ENCODE measurements at places on chromosomes 4 and X. TPM values are rescaled to one million over a fixed set of nuclear protein-coding genes. Genes with fewer than 3 reads are reported as not detected.

GRCh38 chr4:167581449-167581965, 347.2 kb upstream of the SPOCK3 start:
- no peak for DNase-seq

DNA sequence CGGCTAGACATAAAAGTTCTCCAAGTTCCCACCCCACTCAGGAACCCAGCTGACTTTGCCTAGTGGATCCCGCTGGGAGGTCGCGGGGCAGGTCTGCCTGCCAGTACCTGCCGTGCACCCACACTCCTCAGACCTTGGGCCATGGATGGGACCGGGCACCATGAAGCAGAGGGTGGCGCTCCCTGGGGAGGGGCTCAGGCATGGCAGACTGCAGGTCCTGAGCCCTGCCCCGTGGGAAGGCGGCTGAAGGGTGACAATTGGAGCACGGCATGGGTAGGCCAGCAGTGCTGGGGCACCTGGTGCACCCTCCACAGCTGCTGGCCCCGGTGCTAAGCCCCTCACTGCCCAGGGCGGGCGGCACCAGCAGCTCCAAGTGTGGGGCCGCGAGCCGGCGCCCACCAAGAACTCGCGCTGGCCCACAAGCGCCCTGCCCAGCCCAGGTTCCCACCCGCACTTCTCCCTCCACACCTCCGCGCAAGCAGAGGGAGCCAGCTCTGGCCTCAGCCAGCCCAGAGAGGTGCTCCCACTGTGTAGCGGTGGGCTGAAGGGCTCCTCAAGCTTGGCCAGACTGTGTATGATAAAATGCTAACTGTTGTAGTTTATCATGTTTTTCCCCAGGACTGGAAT, 63.1 kb downstream of the UGT2A2 start:
- DNase-seq: no peak

DNA sequence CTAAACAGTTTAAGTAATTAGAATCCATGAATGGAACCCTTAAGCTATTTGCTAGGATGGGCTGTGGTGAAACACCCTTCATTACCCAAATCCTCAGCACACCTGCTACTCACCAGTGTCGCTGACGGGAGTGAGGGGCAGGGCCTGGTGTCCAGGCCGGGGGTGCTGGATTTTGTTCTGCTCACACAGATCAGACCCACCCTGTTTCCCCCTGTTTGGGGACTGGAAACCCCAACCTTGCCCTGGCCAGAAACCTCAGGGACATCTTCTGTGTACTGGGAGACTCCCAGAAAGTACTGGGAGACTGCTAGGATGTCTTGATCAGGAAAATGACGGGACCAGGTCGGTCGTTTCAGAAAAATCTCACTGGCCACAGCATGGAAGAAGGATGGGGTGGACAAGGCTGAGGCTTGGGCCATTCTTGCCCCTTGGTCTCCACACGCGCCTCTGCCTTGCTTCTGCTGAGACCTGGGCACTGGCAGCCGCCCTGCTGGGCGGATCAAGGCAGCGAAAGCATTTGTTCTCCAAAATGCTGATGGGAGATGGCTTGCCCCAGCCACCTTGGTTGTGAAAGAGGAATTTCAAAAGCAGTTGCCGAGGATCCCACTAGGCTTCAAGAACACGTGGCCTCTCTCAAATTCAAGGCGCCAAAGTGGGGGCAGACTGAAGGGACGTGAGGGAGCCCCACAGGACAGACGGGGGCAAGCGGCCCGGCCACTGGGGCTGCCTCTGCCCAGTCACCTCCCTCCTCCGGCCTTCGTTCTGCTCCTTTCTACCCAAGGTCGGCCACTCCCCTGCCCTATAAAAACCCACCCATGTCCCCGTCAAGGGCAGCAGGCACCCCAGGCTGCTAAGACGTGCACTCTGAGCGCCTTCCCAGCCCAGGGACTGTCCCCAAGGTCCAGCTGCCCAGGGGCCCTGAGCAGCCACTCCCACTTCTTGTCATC, 23.5 kb upstream of the PDE6B start:
- DNase-seq: no peak

DNA sequence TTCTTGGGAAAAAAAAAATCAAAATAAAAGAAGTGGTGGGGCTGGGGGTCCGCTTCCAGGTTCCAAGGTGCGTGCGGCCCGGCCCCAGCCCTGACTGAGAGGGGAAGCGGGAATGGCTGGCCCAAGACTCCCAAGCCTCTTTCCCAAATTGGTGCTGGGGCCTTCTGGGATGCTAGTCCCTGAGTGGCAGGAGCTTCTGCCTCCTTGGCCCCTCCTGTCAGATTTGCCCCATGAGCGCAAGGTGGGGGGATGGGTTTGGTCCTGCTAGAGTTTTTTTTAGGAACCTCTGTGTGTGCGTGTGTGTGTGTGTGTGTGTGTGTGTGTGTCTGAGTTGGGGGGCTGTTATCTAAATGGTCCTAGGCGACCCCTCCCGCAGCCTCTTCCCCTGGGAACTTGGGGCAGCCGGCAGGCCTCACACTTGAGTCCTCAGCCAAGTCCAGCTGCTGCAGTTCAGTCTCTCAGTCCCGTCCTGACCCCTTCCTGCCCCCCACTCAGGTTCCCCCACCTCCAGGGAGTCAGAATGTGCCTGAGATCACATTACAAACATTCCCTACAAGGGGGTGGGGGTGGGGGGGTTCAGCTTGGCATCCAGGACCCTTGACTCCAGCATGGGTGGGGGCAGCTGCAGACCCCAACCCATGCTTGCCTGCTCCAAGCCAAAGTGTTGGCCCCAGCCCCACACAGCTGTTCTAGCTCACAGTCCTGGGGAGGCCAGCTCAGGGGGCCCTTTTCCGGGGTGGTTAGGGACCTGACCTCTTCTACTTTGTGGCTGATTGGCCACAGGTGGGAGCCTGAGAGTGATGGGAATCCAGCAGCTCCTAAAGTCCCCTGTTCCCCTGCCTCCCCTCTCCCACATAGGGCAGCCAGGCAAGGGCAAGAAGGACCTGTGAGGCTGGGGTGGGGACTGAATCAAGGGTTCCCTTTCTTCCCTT, 4.0 kb downstream of the EFNB1 start:
- no peak for DNase-seq

- no peak for DNase-seq
Observed at GRCh38 chr4:39235696-39236095, 53.4 kb downstream of the WDR19 start.

Gene USP26
- total RNA-seq: not detected

DNA sequence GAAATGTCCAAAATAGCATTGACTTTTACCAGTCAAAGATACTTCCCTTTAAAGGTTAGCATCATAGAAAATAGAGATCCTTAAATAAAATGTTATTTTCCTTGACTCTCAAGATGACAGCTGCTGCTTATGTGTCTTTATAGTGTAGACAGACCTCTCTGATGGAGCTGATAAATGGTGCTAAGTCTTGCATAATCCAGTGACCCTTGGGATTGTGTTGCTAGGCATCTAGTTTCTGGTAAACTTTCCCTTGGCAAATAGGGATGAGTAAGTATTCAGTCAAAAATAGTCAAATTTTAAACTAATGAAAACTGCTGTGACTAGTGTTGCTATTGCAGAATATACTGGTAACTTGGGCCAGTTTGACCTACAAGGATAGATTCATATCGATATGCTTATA, 53.6 kb downstream of the MBNL3 start:
- no peak for DNase-seq

Gene STEEP1
- 28.4 TPM for total RNA-seq

DNA sequence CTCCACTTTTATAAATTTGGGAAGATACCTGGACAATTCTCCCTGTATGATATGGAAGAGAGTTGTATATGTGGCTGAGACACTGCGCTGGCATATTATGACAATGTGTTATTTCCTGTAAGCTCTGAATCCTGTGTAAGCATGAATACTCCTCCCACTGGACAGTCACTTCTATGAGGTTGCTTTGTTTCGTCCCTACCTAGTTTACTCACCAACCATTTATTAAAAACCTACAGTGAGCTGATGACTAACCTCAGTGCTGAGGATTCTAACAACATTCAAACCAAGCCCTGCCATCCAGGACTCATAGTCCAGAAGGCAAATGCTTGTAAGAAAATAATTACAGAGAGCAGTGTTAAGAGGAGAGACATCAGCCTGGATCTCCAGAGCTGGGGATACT, 1632.9 kb upstream of the TENM3 start:
- DNase-seq: peak; percentile 29

DNA sequence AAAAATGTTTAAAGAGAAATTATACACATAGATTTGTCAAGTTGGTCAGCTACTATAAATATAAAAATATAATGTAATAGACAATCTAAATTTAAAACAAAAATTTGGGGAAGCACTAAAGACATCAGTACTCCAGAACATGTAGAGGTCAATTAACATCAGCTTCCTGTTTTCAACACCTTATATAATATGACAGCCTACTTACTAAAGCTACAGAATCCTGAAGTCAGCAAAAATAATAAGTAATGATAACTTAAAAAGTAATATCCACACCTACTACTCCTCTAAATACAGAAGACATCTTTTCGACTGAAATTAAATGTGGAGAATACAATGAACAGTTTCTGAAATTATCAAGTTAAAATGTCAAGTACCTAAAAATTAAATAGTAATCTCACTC, 118.6 kb downstream of the LRBA start:
- DNase-seq: no peak

DNA sequence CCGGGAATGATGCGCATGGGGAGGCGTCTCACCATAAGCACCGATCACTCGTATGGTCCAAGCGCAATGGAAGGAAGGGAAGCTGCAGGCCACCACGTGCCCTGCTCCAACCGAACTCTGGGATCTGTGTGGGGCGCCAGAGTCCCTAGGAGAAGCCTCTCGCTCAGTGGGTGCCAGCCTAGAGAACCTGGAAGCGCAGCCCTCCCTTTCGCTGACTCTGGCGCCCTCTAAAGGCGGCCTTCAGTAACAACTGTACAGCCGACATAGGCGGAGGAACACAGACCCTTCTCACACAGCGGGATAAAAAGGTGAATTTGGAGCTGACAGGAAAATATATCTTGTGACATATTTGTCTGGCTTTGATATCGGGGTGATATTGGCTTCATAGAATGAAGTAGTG, 76.0 kb downstream of the INTS6L start:
- no peak for DNase-seq

- DNase-seq: peak; percentile 91
Observed at GRCh38 chr4:37648084-37648817, 37.9 kb downstream of the RELL1 start.
